CD4-positive, alpha-beta T cell (primary cell): ENCODE measurements at places on chromosomes 11 and 22. TPM values are rescaled to one million over a fixed set of nuclear protein-coding genes. Genes with fewer than 3 reads are reported as not detected.

- no peak for DNase-seq
Measured at GRCh38 chr22:35054064-35054463, 11.9 kb upstream of the ISX start.

DNA sequence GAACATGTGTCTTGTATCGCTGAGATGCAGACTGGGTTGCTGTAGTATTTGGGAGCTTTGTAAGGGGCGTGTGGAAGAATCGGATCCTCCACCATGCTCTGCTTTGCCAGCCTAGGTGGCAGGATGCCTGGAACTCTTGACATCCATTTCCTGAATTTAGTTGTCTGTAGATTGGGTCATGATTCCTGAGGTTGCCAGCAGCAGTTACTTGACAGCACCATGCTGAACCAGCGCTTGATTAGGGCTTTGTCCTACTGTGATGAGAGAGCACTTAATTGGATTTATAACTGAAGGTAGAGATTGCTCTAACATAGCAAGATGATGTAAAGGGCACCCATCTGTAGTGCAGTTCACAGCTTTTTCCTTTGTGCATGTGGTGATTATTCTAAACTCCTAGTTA, 75.6 kb upstream of the HORMAD2 start:
- no peak for DNase-seq

DNA sequence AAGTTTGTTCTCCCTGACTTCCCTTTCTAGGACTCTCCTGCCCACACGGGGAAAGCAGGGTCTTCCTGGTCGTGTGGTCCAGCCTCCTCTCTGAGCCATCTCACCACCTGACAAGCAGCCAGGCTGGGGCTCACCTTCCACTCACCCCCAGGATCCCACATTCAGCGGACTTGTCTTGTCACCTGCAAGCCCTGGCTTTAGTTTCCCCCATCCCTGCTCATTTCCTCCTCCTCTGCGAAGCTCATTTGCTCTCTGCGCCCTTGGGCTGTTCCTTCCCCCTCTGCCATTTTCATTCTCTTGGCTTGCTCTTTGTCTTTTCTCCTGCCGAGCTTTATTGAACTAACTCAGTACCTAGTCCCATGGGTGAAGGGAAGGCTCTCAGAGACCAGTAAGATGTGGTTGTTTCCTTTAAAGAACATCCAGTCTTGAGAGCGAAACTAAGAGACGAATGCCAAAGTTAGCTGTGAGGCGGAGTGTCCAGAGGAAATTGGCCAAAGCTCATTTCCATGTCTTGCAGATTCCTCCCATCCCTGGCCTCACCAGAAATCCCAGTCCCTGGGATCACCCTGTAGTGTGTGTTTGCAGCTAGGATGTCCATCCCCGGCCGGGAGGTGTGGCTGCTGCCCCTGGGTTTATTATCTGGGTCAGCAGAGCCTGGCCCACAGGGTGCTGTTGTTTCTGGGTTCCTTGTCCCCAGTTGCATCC, 2.0 kb downstream of the ST14 start:
- DNase-seq: no peak

DNA sequence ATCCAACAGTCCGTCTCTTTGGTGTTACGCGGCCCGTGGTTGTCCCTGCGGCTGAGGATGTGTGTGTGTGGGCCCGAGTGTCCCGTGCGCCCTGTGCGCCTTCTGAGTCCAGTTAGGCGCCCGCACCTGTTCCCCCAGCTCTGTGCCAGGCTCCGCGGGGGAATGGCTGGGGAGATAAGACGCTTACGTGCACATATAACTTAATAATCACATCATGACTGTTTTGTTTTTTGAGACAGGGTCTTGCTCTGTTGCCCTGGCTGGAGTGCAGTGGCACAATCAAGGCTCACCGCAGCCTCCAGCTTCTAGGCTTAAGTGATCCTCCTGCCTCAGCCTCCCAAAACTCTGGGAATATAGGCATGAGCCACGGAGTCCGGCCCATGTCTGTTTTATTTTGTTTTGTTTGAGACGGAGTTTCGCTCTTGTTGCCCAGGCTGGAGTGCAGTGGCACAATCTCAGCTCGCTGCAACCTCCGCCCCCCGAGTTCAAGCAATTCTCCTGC, 817 bp downstream of the ARL2 start:
- no peak for DNase-seq

DNA sequence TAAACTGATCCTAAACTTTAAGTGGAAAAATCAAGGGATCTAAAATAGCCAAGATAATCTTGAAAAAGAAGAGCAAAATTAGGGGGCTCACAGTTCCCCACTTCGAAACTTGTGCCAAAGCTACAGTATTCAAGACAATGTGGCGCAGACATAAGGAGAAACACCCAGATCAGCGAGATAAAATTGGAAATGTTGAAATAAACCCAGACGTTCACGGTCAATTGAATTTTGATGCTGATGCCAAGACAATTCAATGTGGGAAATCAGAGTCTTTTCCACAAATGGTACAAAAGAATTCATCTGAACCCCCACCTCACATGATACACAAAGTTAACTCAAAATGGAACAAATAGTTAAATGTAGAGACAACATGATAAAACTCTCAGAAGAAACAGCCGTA, 601.6 kb downstream of the BRD1 start:
- DNase-seq: no peak

DNA sequence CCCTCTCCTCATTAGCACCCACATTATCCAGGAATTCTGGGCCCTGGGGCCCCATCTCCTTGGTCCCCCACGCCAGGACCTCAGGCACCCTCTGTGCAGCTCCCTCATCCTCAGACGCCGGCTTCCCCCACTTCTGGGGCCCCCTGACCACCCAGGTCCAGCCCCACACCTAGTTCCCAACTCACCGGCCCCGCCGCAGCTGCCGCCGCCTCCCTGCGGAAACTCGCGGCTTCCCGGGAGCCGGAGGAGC, at the start of gene PCSK7:
Gene PCSK7, minus strand, starts transcription at position 232 of the 250 bp plus-strand sequence. CDS start 2,229 bp downstream, outside the sequence.
- DNase-seq: no peak

GRCh38 chr11:110761991-110762390, 49.8 kb upstream of the ARHGAP20 start:
- DNase-seq: no peak

Gene SLC1A2
- not detected for total RNA-seq
